KG1 (cell line): ENCODE measurements at places on chromosomes 6 and 20.

- no peak for DNase-seq
Observed at GRCh38 chr20:50260479-50261221, 70.0 kb downstream of the CEBPB start.

- DNase-seq: no peak
Observed at GRCh38 chr20:41367393-41367695, 726 bp upstream of the EMILIN3 start.

- no peak for DNase-seq
Observed at GRCh38 chr6:35087361-35088280, 53.5 kb downstream of the TCP11 start.

GRCh38 chr6:84425971-84426705 is 198.7 kb upstream of the CEP162 start:
- DNase-seq: no peak

GRCh38 chr6:118419448-118420394 is 128.4 kb upstream of the PLN start:
- no peak for DNase-seq

DNA sequence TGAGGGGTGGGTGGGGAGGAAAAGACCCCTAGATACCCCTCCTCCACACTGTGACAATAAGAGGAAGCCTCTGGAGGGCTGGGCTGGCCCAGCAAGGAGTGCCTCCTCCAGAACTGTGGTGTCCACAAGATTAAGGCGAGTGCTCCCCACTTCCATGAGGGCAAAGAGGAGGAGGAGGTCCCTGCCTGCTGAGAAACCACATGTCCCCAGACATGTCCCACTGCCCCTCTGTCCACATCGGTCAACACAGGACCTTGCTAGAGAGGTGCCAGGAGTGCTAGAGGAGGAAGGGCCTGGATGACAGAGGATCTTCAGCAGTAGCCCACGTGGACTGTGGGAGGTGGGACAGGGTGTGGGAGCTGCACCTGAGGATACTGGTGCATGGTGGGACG is 3.1 kb downstream of the RAET1G start:
- DNase-seq: no peak

DNA sequence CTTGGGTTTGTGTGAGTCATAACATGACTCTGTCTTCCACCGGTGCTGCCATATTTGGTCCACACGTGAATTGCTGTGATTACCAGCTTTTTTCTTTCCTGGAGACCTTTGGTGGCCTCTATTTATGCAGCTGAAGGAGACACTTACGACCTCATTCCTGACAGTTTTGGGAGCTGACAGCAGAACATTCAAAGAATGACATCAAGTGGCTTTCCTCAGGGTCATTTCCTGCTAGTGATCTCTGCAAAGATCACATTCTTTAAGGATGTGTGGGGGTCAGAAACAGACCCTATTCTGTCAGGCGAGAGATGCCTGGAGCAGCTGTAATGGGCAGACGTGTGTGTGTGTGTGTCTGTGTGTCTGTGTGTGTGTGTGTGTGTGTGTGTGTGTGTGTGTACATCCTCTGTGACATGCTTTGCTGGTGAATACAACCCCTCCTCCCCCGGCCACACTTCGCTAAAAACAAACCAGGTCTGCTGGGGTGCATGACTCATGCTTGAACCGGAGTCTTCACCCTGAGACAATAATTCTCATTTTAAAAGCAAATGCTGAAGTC is 115.6 kb downstream of the TMEM170B start:
- no peak for DNase-seq

DNA sequence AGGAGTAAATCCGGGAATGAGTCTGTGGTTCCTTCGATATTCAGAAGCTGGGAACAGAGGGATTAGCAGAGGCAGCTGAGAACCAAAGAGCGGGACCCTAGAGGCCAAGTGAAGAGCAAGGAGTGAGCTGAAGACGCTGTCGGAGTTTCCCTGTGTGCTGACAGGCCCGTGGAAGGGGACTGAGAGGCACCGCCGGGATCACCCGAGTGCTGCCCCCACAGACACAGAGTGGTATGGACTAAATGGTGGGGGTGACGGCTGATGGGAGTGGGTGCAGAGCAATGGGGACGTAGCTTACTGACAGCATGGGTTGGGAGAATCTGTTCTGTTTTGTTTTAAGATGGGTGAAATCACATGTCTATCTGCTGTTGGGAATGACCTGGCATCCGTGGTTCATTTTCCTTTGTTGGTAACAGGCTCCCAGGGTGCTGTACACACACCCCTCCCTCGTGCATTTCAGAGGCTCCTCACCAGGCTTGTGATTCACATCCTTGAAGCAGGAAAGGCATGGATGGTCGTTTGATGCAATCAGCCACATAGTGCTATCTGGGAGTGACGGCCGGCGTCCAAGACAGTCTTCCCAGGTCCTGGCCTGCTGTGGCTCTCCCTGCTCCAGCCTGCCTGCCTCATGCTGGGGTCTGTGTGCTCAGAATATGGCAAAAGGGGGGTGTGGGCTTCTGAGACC is 97.4 kb downstream of the THBS2 start:
- no peak for DNase-seq

DNA sequence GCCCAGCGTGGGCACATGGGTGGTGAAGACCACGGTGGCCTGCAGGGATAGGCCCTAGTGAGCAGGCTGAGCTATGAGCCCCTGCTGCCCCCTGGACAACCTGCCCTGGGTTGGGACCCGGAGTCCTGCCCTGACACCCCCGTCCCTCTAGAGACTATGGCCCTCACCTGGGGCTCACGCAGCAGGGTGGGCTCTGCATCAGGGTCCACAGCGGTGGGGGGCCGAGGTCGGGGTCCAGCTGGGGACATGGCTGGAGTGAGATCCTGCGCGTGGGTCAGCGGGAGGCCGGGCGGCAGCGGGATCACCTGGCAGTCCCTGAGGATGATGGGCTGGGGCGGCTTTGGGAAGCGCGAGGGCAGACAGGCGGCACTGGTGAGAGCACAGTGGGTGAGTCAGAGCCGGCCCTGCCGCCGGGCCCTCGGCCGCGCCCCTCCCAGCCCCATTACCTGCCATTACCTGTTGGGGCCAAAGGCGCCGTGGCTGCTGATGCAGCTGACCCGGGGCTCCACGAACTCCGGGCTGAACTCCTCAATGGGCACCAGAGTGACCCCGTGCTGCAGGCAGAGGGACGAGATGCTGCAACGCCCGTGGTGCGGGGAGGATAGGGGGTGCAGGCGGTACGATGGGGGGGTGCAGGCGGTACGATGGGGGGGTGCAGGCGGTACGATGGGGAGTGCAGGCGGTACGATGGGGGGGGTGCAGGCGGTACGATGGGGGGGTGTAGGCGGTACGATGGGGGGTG is 27.9 kb downstream of the ADRM1 start:
- DNase-seq: no peak

DNA sequence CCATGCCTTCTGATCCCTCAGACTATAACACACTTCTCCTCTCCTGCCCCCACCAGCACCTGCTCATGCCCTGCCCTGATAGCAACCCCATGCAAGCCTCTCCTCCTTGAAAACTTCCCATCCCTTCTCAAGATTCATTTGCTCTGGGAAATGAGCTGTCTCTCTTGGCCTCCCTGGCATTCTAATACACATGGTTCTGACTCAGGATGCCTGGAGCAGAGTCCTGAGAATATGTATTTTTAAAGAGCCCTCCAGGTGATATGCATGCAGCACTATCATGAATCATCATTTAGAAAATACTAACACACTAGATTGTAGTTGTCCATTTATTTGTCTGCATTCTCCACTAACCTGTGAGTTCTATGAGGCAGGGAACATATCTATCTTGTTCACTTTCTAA is 26.6 kb downstream of the HDGFL1 start:
- no peak for DNase-seq

DNA sequence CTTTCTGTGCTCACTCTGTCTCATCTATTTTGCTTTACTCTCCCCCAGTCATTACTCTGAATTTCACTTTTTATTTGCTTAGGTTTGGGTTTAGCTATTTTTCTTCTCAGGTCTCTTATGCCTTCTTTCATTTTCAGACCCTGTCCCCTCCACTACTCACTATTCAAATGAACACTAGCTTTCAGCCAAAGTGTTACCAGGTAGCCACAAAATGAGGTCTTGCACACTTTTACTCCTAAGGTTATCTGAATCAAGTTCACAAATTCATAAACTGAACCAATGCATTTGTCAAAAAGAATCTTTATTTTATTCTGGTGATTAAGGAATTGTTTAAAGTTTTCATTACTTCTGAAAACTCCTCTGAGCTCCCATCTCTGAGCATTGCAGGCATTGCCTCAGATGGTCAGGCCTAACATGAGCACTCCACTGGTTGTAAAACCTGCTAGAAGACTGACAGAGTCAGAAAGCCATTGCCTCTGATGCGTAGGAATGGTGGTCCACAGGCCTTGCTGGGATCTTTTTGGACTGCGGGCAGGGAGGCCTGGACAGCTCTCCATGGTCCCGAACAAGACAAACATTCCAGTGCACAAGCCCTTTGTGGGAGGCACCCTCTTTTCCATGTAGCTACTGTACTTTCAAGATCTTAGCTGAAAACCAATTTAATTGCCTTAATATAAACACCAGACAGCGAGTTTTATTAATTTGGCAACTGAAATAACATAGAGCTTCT is 48.5 kb downstream of the FYN start:
- DNase-seq: no peak

DNA sequence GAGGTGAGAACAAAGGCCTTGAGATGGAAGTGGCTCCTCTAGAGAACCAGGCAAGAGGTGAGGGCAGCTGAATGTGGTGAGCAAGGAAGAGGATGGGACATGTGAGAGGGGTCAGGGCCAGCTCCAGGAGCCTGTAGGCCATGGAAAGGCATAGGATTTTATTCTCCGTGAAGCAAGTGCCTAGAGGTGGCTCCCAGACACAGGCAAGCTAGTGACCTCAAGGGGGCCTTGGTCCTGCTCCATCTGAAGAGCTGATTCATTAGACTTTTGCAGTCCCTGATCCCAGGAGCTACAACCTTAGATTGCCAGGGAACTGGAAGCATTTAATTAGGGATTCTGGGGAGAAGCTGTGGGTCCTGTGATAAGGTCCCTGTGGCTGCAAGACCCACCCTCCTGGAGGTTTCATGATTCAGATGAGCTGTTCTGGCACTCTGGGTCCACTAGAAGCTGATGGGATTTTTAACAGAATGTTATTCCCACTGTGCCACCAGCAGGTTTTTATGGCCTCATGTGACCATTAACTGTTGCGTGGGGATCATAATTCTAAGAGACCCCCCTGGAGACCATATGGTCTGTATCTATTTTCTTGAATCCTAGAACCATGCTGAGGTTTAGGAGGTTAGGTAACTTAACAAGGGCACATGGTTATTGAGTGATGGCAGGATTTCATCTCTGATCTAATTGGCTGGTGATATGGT is 90.5 kb downstream of the ELOVL5 start:
- DNase-seq: no peak

GRCh38 chr20:56376331-56376730 is 15.7 kb downstream of the AURKA start:
- DNase-seq: no peak

- no peak for DNase-seq
Observed at GRCh38 chr20:32709632-32710121, 33.6 kb downstream of the COMMD7 start.

GRCh38 chr20:10987651-10988383 is 314.0 kb upstream of the JAG1 start:
- DNase-seq: no peak
